ENCODE measurements at places on chromosomes 4 and X. TPM values are rescaled to one million over a fixed set of nuclear protein-coding genes. Genes with fewer than 3 reads are reported as not detected.

GRCh38 chr4:94127707-94128328, 79.8 kb upstream of the SMARCAD1 start:
- H3K4me1 ChIP-seq: no peaks in the 10 kb centered on the region
- H3K27ac ChIP-seq: no peak overlapping the region
- peaks cover 2% of the 10 kb centered on the region for H3K27me3 ChIP-seq

DNA sequence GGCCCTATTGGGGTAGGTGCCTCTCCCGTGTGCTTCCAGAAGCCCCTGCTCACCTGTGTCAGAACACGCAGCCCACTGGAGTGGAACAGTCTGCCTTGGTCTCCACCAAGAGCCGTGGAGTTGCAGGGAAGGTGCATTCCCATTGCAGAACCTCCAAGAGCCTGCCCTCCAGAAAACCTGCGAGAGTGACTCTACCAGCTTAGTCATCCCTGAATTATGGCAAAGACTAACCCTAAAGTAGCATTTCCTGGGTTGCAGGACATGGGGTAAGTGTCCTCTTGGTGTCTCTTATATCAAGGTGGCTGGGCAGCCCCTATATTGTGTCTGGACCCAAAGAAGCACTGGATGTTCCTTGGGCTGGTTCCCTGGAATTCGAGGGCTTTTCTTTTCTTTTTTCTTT, 224.6 kb downstream of the BCOR start:
- H3K36me3 ChIP-seq: peaks cover 5% of the 10 kb centered on the region
- no peak for DNase-seq
- H3K4me1 ChIP-seq: peaks cover 44% of the 10 kb centered on the region
- peak overlapping the region; percentile 40 for H3K4me3 ChIP-seq
- peaks cover 3% of the 10 kb centered on the region for H3K27me3 ChIP-seq

- H3K36me3 ChIP-seq: no peaks in the 10 kb centered on the region
- no peak overlapping the region for H3K4me3 ChIP-seq
- DNase-seq: no peak
- H3K27me3 ChIP-seq: peaks cover 4% of the 10 kb centered on the region
These were observed 7.8 kb upstream of the SH3TC1 start for GRCh38 chr4:8191136-8191747.

DNA sequence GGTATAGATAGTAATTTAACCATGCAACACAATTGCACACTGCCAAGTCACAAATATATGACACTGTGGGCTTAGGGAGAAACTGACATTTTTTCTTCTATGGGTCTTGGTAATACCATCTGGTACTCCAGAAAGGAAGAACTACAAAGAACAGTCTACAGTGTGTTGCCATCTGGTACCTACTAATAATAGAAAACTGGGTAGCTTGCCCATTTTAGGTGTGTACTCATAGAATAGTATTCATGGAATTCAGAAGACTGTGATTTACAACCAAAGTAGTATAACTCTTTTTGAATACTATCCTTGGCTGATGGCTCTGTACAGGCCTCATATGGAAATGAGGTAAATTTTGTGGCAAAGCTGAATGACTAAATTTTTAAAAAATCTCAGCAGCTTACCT, 132.6 kb upstream of the RPS6KA6 start:
- H3K36me3 ChIP-seq: no peaks in the 10 kb centered on the region
- no peaks in the 10 kb centered on the region for H3K27me3 ChIP-seq
- H3K4me3 ChIP-seq: no peak overlapping the region
- no peak for DNase-seq
- H3K27ac ChIP-seq: no peak overlapping the region

- H3K4me1 ChIP-seq: no peaks in the 10 kb centered on the region
- H3K27ac ChIP-seq: no peak overlapping the region
- no peak overlapping the region for H3K4me3 ChIP-seq
- H3K27me3 ChIP-seq: peaks cover 49% of the 10 kb centered on the region
These were observed 2.1 kb downstream of the UCHL1 start for GRCh38 chr4:41258783-41259182.

DNA sequence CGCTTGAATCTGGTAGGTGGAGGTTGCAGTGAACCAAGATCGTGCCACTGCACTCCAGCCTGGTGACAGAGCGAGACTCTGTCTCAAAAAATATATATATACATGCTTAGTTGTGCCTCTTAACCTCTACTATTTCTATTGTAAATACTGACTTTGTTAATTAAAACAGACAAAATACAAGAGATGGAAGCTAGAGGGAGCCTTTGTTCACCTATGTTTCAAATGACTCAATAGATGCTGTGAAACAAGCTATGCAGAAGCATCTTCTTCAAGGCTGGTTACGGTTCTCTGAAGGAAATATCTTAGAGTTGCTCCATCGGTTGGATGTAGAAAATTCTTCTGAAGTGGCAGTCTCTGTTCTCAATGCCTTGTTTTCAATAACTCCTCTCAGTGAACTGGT, 6.2 kb downstream of the NCAPG start:
- peaks cover 46% of the 10 kb centered on the region for H3K4me1 ChIP-seq
- peak; percentile 70 for DNase-seq
- peak overlapping the region; percentile 62 for H3K27ac ChIP-seq
- peak overlapping the region; percentile 73 for H3K4me3 ChIP-seq
- no peaks in the 10 kb centered on the region for H3K27me3 ChIP-seq

DNA sequence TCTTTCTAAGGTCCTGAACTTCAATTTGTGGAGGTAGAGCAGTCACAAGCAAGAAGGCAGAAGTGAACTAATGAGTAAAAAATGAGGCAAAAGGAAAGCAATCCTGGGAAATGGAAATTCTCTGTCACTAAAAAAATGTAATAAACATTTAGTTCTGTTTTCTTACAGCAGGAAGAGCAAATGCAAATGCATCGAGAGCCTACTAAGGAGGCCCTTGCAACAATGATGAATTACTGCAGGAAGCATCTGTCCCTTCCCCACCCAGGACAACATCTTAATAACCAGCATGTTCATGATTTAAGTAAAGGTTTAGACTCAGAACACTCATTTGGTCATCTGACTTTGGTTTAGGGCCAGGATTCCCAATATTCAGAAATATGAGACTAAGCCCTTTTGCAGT, 341.4 kb upstream of the NOCT start:
- DNase-seq: no peak
- peaks cover 2% of the 10 kb centered on the region for H3K27me3 ChIP-seq
- no peak overlapping the region for H3K4me3 ChIP-seq

DNA sequence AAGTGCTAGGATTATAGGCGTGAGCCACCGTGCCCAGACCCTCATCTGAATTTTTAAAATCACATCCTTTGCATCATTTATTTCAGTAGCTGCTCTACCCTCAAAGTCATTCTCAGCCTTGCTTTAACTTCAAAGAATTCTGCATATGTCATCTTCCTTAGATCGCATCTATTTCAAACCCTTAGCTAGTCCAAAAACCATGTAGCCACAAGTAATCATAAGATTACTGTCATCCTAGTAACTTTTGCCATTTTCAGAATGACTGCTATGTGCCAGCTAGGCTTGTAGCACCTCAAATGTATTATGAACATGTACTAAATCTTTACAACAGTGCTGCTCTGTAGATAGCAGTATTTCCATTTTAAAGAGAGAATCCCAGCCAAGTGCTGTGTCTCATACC, 45.5 kb upstream of the KLF3 start:
- H3K27me3 ChIP-seq: peaks cover 4% of the 10 kb centered on the region

Gene GPC3
- 0.21 TPM for total RNA-seq

Gene ABHD18
- 17.3 TPM for total RNA-seq

Gene GPC4
- 0.05 TPM for total RNA-seq

Gene SHROOM3
- 0.02 TPM for total RNA-seq

Measured in activated CD4-positive, alpha-beta T cell treated with anti-CD3 and anti-CD28 coated beads, Interleukin-2, amount 10 ng/mL, durations not matched to agents 24 days and 14 days (primary cell).